ENCODE measurements at places on chromosomes 7 and 10.
A peak's percentile ranks its signal among the peaks of the same experiment; 100 is the strongest.

DNA sequence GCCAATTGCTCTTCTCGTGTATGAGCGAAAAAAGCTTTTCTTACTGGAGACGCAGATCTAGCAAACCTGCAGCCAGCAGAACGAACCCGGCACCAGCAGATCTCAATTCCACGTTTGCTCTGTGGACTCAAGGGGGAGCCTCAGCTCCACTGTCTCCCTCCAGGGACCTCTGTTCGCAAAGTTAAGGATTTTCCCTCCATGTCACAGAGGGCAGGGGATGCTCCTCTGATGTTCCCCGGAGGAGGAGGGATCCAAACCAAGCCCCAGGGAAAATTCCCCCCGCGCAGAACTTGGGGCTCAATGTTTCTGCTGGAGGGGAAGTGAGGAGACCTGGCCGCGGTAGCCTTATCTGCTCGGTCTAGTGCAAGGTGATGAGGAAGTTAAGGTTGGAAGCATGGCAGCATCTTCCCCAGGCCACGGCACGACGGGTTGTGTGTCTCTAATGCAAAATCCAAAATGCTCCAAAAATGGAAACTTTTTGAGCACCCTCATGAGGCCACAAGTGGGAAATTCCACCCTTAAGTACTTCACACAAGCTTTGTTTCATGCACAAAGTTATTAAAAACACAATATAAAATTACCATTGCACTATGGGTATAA is 9.0 kb downstream of the IQCE start:
- peak; percentile 57 for DNase-seq

DNA sequence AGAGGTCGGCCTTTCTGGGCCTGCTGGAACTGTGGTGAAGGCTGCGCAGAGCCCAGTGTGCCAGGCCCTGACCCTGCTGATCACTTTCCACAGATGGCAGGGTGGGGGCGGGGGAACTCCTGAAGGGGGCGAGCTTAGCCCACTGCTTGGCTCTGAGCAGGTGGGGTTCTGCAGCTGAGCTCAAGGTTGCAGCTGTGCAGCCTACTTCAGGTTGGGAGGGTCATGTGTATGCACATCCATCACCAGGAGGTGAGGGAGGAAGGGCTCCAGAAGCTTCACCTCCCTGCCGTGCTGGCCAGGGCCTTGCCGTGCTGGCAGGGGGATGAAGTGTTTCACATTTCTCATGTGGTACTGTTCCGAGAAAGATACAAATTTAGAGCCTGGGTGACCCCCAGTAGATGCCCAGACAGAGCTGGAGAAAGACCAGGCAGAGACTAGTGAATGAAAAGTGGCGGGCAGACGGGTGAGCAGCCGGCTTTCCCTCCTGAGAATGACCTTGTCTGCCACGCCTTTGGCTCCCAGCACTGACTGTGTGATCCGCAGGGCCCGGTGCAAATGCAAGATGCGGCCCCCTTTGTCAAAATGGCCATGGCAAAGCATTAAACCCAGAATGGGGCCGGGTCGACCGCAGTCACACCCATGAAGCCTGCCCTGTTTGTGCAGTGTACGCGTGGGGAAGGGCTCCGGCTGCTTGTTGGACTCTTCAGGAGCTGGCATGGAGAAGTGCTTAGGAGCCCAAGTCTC is 25.2 kb downstream of the FAM241B start:
- no peak for DNase-seq

DNA sequence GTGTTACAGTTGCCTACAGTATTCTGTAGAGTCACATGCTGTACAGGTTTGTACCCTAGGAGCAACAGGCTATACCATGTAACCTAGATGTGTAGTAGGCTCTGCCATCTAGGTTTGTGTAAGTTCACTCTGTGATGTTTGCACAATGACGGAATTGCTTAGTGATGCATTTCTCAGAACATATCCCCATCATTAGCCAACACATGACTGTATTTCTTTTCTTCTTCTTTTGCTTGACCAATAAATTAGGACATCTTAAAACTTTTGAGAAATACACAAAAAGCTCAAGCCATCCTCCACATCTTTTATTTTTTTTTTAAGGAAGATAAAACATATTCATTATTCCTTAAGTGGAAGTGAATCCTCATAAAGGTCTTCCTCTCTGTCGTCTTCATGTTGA is 5.4 kb upstream of the PFKFB3 start:
- DNase-seq = no peak

- no peak for DNase-seq
Measured at GRCh38 chr10:48885376-48885775, 54.3 kb downstream of the LRRC18 start.

DNA sequence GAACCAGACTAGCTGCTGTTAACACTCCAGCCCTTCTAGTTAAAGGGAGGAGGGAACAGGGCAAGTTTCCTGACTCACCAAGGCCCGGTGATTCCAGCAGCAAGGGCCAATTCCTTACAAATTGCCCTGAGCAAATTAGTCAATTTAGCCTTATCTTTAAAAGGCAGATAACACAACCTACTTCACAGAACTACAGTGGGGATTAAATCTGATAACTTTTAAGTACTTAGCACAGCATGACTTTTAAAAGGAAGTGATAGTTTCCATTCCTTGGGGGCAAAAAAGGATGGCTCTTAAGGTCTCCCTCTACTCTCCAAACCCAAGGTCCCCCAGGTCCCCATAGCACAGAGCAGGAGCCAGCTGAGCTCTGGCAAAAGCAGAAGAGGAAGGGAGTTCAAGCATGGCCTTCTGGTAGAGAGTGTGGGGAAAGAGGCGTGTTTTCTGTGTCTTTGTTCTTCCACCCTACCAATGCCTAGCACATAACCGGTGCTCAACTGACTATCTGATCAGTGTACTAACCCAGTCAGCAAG is 4.0 kb downstream of the CDCA7L start:
- DNase-seq = peak; percentile 40

GRCh38 chr10:31069411-31069810 is 37.7 kb upstream of the ZNF438 start:
- no peak for DNase-seq

DNA sequence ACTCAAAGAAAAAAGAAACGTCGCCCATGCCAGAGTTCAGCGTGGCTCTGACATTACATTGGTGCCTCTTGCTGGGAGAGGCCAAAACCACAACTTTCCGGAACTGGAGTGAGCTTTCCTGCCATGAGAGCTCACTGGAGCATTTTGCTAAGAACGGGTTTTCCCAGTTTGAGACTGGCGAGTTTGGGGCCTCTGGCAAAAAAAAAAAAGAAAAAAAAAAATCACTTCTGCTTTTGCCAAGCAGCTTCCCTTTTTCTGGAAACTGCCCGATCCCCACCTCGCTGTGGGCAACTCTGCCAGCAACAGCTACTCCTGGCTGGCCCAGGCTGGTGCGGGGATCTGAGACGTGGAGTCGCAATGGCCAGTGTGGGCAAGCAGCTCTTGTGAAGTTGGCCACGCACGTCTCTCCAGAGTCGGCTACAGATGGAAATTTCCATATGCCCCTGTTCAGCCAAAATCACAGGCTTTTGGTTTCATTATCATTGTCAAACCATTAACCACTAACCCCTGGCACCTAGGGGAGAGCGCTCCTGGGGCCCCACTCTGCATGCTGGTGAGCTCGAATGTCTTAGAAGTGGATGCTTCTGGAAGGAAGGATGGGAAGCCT is 25.7 kb downstream of the PRKAG2 start:
- no peak for DNase-seq

GRCh38 chr7:19066170-19066569 is 51.3 kb downstream of the TWIST1 start:
- no peak for DNase-seq

DNA sequence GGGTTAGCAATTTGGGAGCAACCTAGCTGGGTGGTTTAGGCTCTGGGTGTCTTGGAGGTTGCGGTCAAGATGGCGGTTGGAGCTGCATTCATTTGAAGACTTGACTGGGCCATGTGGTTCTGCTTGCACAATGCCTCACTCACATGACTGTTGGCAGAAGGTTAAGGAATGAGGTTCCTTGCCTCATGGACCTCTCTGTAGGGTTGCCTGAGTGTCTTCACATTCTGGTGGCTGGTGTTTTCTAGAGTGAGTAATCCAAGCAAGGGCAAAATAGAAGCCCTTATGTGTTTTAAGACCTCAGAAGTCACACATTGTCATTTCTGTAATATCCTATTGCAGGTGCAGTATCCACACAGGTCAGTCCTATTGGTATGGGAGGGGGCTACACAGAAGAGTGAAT is 52.0 kb downstream of the CDK14 start:
- DNase-seq = no peak

DNA sequence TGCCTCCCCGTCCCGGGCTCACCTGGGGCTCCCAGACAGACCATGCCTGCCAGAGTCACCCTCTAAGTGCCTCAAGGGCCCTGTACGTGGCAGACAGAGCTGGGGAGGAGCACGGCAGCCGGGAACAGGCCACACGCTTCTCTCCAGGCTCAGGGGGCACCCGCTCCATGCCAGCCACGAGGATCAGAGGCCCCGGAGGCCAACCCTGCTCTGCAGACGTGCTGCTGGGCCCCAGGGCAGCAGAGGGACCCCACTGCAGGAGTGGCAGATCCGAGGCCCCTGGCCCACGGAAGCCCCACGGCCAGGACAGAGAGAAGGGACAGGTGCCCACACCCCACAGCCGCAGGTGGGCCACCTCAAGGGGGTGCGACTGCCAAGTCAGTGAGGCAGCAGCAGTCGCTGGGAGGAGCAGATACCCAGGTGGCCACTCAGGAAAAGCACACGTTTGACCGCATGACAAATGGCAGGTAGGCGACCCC is 58.4 kb upstream of the TNRC18 start:
- no peak for DNase-seq

GRCh38 chr10:72332423-72333111 is 22.2 kb downstream of the DNAJB12 start:
- DNase-seq = no peak

GRCh38 chr7:129122078-129122750 is 22.3 kb upstream of the TSPAN33 start:
- peak; percentile 57 for DNase-seq

- peak; percentile 21 for DNase-seq
Measured at GRCh38 chr7:44760034-44760580, 11.5 kb downstream of the ZMIZ2 start.

DNA sequence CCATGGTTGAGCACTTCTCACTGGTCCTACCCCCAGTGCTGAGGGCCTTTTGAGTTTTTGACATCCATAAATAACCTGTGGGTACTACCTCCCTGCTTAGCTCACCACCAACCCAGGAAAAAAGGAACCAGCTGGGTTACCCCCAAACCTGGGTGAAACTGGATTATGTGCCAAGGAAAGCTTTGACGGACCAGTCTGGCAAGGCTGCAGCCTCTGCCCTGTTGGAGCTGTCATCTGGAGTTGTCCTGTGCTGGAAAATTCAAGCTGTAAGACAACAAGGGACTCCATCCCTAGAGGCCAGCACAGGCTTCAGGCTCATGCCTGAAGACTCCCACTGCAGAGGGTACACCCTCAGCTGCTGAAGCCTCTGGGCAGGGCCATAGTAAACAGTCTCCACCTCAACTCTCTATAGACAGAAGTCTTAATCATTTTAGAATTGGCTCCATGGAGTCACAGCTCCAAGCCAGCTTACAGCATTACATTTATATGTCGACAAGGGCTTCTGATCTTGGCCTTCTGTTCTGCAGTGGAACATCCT is 115.5 kb upstream of the AFAP1L2 start:
- DNase-seq = no peak

- no peak for DNase-seq
Measured at GRCh38 chr7:45224832-45225231, 67.2 kb downstream of the RAMP3 start.

GRCh38 chr10:369684-370448 is 234.6 kb downstream of the ZMYND11 start:
- no peak for DNase-seq

GRCh38 chr10:122490786-122491680 is 29.7 kb downstream of the HTRA1 start:
- DNase-seq = no peak

GRCh38 chr7:86932038-86932512 is 127.4 kb downstream of the ELAPOR2 start:
- DNase-seq = no peak

DNA sequence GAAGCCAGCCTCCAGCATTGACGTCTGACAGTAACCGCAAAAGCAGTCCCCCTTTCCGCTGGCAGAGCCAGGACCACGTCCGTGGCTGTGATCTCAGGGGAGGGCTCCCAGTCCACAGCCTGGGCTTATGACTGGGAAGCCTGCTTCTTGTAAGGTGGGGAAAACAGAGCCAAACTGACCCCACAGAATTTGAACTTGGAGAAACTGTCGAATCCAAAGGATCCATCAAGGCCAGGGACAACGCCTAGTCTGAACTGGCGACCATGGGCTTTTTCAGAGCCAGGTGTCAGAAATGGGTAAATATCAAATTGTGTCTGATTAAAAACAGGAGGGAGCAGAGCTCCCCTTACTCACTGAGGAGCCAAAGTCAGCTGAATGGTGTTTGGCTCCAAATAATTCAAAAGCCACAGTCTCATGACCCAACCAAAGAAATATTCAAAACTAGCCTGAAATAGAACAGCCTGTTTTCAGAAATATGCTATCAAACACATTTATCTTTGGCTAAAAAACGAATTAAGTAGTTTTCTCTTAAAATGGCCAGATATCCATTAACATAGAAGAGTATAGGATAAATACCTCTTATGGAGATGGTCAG is 751.4 kb upstream of the GALNT17 start:
- no peak for DNase-seq

DNA sequence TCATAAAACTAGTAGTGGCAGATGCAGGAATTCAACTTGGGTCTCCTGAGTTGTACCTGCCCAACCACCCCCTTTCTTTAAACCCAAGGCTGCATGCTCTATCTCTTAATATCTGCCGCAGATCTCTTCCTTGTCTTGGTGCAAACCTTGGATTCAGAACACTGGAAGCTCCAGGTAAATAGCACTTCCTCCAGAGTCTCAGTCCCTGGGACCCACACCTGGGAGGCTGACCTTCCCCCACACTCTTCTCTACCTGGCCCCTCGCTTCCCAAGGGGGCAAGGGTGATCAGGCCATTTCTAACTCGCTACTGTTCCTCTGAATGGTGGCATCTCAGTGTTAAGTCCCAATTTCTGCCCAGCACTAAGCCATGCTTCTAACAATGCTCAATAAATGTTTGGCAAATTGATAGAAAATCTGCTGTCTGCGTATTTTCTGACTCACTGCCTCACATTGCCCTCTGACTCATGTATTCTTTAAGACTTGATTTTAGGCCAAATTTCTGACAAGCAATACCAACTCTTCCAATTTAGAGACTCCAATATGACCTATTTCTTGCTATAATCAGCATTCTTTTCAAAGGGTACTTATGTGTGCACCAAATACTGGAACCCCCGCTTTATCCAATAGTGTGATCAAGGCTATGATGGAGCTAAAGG is 68.0 kb upstream of the PPP1R3C start:
- DNase-seq = no peak

- DNase-seq = no peak
Measured at GRCh38 chr7:157442456-157442855, 105.7 kb downstream of the DNAJB6 start.

DNA sequence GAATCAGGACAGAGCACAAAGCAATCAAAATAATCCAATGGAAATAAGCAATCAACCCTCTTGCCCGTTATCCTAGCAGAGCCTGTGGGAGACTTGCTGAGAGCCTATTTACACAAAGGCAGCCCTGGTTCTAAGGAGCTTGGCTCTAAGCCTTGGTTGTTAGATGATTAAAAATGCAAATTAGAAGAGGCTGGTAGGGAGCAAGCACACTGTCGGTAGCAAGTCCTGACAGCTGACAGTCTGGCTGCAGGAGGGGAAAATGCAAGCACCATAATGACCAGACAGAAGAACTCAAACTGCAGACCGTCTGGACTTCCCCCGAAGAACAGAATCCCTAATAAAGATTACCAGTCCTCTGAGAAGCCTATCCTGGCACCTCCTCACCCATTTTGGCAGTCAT is 131.8 kb upstream of the CTTNBP2 start:
- no peak for DNase-seq

- DNase-seq = peak; percentile 66
Measured at GRCh38 chr10:5584895-5585516, 60.2 kb downstream of the CALML3 start.

All from GM13976 (cell line).